ENCODE measurements at places on chromosomes 5 and 9.
A peak's percentile ranks its signal among the peaks of the same experiment; 100 is the strongest.

- no peak for DNase-seq
These were observed 16.5 kb downstream of the HBEGF start for GRCh38 chr5:140329739-140330481.

- no peak for DNase-seq
These were observed 114.2 kb downstream of the RGS3 start for GRCh38 chr9:113577525-113578261.

DNA sequence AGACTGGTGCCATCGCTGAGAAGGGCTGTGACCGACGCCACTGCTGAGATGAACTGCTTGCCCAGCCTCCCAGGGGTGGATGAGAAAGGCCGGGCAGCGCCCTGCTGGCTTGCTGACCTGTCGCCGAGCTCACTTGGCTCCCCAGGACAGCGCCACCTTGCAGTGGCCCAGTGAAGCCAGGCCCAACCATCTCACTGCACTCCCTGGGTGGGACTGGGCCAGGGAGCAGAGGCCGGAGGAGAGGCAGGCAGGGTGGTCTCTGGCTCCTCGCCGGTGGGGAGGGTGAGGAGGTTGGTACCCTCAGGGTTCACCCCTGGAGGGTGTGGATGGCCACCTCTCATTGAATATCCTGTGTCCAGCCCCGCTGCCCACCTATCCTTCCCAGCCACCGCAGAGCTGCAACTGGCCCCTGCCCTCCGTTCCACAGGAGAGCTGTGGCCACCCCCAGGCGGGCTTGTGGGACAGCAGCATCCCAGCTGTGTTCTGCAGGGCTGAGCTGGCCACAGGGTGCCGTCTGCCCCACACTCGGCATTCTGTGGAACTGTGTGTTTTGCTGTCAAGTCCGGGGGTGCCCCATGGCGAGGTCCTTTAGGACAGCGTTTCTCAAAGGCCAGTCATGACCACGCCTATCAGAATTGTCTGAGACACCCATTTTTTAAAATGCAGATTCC lies 41.0 kb upstream of the FCN2 start:
- DNase-seq: no peak

- DNase-seq: no peak
These were observed 337.3 kb upstream of the RFX3 start for GRCh38 chr9:3863111-3863528.

GRCh38 chr9:100720922-100721321 lies 143.0 kb downstream of the CAVIN4 start:
- no peak for DNase-seq

GRCh38 chr9:95447660-95448420 lies 68.9 kb downstream of the PTCH1 start:
- no peak for DNase-seq

DNA sequence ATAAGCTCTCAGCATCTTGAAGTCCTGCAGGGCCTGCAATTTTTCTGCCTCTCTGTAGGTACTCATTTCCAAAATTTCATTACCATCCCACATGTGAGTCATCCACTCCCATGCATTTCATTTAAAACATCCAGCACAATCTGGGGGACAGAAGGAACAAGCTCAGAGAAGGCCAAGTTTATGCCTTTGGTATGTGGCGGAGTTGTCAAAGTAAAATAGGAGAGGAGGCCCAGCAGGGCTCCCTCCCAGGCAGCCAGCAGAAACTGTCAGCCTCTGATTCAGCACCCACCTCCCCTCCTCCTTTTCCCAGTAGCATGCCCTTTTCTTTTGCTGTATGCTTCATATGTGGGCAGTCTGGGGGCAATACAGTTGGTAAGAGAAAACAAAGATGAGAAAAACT lies 126.4 kb upstream of the ZNF366 start:
- no peak for DNase-seq

DNA sequence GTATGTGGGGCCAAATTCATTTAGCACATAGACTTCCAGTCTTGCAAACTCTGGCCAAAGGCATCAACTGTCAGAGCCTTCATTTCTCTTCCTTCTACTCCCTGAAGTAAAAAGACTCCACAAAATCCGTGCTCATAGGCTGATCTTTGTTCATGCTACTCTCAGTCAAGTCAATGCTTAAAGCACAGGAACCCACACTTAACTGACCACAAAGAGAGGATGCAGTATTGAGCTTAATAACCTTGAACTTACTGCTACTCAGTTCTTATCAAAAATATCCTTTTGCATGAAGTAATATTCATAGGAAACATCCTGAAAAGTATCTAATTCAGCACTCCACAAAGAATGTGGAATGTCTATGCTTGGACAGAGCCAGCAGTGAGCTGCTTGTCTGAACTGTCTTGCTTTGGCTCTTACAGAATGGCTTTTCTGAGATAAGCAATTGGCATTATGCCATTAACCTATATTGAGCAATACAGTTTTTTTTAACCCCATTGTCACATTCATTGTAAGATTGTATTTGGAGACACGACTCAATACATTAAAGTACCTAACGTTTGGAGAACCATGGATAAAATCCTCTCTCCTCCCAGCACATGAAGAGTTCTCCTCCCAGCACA lies 21.7 kb downstream of the LPAR1 start:
- DNase-seq: no peak

GRCh38 chr5:101806410-101806809 lies 489.7 kb downstream of the SLCO4C1 start:
- DNase-seq: no peak

- no peak for DNase-seq
These were observed 39.5 kb upstream of the SLC12A7 start for GRCh38 chr5:1151316-1151715.

GRCh38 chr9:80285326-80285725 lies 713.6 kb downstream of the TLE4 start:
- no peak for DNase-seq

DNA sequence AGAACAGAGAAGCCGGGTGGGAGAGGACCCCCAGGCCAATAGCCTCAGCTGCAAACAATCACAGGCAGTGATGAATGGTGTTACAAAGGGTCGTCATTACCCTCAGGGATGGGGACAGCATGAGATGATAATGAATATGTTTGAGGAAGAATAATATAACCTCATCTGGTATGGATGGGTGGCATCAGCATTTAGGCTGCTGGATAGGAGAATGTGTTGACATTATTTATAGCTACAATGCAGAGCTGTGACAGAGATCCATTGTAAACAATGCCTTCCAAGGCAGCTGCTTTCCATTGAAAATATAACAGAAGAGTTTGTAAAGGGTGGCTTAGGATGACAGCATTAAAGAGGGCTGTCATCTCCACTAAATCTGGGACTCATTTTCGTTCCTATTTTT lies 365.5 kb downstream of the KCNN2 start:
- no peak for DNase-seq

GRCh38 chr5:149387982-149388381 lies 8.9 kb upstream of the IL17B start:
- DNase-seq: no peak

DNA sequence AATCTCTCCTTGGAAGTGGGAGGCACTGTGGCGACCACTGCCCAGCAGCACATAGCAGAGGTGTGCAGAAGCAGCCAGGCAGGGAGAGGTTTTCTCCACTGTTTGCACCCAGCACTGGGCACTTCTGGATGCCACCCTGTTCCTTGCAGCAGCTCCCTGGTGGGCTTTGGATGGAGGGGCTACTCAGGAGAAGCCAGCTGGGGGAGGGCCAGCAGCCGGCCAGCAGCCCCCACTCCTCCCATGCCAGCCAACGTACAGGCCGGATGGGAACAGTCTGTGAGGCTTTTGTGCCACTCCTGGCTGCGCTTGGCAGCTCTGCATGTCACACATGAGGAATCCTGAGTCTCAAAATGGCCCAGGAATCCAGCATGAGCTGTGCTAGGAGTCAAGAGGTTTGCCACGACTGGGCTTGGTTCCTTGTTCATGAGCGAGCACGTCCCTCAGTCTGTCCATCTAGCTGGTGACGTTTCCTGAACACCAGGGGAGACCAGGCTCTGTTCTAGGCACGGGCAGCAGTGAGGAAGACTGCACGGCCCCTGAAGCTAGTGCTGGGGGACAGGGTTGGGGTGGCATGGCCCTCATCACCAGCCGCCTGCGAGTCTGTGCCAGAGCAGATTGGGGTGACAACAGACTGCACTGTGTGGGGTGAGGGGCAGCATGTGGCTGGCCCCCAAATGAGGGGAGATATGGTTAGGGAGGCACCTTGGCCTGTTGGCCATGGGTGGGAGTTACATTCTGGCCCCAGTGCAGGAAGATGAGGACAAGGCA lies 10.1 kb downstream of the PHF2 start:
- DNase-seq: no peak

DNA sequence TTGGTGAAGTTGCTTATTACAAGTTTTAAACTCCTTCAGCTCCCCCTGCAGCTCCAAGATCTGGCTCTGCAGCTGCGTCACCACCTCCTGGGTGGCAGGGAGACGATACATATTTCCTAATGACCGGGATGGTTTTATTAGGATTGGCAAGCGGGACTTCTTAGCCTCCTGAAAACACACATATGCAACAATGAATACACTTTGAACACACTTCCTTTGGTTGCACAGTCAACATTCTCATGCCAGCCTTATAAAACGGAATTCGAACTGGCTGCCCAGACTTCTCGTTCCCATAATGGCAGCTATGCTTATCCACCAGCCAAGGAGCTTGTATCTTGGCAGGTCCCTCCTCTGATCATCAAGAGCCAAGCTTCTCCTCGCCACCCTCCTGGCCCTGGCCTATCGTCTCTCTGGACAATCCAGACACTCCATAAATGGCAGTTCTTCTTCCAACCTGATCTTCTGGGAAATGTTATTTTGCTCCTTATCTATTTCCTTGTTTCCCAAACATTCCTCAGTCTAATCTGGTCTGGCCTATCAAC lies 131.9 kb downstream of the CDK5RAP2 start:
- no peak for DNase-seq

DNA sequence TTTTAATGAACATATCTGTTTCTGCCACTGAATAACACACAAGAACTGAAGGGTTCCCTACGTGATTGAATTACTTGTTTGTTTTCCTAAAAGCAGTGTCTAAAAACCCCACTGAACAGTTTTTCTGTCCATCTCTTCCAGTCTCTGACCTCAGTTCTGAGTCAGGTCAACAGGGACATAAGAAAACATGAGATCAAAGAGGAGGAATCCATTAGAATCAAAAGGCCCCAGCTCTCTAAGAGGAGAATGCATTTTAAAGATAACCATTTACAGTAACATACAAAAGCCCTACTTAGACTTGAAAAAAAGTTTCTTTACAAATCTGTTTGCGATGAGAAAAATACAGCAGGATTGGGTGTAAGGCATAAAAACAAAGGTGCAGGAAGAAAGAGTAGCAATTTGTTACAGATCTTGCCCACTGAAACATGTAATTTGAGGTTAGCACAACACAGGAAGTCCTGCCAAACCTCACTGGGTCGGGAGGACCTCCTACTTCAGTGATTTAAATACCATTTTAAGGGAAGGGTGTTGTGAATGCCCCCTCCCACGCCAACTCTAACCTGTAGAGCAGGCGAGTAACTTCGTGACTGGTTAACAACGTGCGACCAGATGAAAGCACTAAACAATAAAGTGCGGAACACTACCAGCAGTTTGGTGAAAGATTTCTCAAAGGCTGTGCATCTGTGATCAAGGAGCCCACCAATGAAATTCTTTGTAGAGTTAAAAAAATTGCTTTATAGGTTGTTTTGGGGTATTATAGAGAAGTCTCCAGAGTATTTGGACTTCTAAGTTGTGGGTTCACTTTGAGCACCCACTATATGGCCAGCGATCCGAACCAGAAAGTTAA lies 1.3 kb downstream of the QSOX2 start:
- DNase-seq: no peak

DNA sequence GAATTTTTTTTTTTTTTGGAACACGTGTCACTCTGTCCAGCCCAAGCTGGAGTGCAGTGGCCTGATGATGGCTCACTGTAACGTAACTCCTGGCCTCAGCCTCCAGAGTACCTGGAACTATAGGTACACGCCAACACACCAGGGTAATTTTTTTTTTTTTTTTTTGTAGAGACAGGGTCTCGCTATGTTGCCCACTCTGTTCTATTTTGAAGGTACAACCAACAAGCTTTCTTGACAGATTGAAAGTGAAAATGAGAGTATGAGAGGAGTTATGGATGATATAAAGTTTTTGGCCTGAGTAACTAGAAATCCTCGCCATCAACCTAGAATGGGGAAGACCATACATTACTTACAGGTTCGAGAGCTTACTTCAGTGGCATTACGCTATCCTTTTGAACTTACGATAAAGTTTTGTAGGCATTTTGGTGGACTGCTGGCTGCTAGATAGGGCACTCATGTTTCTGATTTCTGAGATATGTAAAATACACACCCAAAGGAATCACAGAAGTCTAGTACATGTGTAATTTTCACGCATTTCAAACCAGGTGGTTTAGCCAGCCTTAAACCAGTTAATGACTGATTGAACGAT lies 806 bp upstream of the CDC42SE2 start:
- DNase-seq: no peak

DNA sequence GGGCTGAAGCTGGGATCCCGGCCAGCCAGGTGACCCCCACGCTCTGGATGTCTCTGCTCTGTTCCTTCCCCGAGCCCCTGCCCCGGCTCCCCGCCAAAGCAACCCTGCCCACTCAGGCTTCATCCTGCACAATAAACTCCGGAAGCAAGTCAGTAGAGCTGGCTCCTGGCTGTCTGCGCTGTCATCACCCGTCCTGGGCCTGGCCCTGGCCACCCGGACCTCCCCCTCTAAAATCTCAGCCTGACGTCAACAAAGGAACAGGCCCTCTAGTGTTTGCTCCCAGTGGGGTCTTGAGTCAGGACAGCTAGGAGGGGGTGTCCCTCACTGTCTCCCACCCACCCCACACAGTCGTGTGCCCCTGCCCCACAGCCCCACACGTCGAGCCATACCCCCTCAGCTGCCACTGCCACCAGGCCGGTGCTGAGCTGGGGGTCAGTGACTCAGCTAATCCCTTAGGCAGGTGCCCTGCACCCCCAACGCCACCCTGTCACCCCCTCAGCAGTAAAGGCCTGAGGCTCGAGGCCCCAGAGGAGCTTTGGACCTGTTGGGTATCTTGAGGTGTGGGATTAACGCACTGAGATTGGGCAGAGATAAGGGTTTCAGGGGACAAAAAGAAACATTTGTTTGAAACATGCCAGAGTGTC lies 1.1 kb upstream of the LCNL1 start:
- no peak for DNase-seq

- peak; percentile 12 for DNase-seq
These were observed 8.6 kb downstream of the SPINK1 start for GRCh38 chr5:147822686-147823491.

GRCh38 chr5:139664086-139664693 lies 16.0 kb downstream of the CXXC5 start:
- DNase-seq: no peak

DNA sequence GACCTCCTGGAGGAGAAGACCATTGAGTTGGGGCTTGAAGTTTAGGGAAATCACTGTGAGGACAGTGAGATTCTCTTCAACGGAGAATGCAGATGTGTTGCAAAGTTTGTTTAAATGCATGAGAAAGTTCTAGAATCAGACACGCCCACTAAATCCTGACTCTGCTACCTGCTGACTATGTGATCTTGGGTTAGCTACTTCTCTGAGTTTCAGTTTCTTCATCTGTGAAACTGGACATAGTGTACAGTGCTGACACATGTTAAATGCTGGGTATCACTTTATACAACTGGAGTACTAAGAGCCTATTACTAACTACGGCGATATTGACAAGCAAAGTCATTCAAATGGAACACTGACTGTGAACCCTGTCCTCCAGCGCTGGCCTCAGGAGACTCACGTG lies 255.5 kb downstream of the HSPA4 start:
- DNase-seq: no peak
